Upper lobe of right lung (tissue), 1 donor: ENCODE measurements at places on chromosomes 4 and X. TPM values are rescaled to one million over a fixed set of nuclear protein-coding genes. Genes with fewer than 3 reads are reported as not detected.
A peak's percentile ranks its signal among the peaks of the same experiment; 100 is the strongest.

- no peak overlapping the region for H3K27ac ChIP-seq
- no peaks in the 10 kb centered on the region for H3K36me3 ChIP-seq
- DNase-seq, result no peak
- no peaks in the 10 kb centered on the region for H3K27me3 ChIP-seq
- no peak overlapping the region for H3K4me3 ChIP-seq
Observed at GRCh38 chrX:127621780-127622179, 430.4 kb downstream of the ACTRT1 start.

DNA sequence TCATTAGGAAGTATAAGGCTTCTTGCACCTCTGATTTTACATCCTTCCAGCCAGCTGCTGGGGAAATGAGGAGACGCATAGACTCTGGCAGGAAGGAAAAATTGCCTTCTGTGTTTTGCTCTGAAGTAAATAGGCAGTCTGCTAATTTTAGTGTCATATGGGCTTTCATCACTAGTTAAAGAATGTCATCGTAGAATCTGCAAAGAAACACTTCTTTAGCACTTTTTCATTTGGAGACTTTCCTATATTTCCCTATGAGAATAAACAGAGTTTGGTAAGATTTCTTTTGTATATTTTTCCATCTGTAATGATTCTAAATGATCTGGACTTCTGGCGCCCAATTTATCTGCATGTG lies 3.3 kb downstream of the ADGRL3 start:
- peak overlapping the region; percentile 52 for H3K4me3 ChIP-seq
- no peaks in the 10 kb centered on the region for H3K36me3 ChIP-seq
- H3K27me3 ChIP-seq, result peaks cover 49% of the 10 kb centered on the region
- H3K27ac ChIP-seq, result no peak overlapping the region

DNA sequence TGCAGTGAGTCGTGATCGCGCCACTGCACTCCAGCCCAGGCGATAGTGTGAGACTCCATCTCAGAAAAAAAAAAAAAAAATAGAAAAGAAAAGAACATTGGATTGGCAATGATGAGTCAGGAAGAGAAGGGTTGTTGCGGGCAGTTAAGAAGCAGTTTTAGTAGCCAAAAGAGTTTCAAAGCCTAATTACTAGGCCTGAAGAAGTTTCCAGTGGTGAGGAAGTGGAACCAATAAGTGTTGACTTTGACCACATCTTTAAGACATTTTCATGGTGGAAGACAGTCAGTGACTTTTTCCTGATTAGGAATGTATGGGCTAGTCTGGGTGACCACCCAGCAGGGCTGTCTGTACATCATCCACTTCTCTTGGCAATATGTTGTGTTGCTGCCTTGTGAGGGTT lies 442.3 kb downstream of the AFF2 start:
- no peaks in the 10 kb centered on the region for H3K4me1 ChIP-seq
- no peak overlapping the region for H3K4me3 ChIP-seq
- no peaks in the 10 kb centered on the region for H3K27me3 ChIP-seq
- DNase-seq, result no peak
- no peak overlapping the region for H3K27ac ChIP-seq
- no peaks in the 10 kb centered on the region for H3K36me3 ChIP-seq

DNA sequence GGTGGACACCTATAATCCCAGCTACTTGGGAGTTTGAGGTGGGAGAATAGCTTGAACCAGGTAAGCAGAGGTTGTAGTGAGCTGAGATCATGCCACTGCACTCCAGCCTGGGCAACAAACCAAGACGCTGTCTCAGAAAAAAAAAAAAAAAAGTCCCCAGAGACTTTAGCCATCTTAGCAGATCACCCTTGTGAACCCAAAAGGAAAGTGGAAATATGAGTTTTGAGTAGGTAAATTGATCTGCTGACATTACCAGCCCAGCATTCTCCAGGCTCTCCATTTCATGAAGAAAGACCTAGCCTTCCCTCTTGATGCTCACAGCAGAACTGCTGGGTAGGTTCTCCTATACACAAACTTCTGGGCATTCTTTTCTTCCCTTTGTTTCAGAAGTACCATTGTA lies 24.5 kb upstream of the HNRNPD start:
- no peak overlapping the region for H3K27ac ChIP-seq
- DNase-seq, result no peak
- no peaks in the 10 kb centered on the region for H3K27me3 ChIP-seq
- H3K36me3 ChIP-seq, result no peaks in the 10 kb centered on the region

DNA sequence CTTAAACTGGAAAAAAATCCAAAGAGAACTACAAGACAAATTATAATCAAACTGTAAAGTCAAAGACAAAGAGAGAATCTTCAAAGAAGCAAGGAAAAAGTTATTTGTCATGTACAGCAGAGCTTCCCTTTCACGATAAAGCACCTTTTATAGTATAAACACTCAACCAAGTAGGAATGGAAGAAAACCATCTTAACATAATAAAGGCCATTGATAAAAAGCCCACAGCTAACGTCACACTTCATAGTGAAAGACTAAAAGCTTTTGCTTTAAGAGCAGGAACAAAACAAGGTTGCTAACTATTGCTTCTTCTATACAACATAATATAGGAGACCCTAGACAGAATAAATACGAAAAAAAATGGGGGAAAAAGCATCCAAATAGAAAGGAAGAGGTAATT lies 595.7 kb upstream of the POU3F4 start:
- H3K27ac ChIP-seq, result no peak overlapping the region
- no peak overlapping the region for H3K4me3 ChIP-seq
- no peaks in the 10 kb centered on the region for H3K27me3 ChIP-seq

DNA sequence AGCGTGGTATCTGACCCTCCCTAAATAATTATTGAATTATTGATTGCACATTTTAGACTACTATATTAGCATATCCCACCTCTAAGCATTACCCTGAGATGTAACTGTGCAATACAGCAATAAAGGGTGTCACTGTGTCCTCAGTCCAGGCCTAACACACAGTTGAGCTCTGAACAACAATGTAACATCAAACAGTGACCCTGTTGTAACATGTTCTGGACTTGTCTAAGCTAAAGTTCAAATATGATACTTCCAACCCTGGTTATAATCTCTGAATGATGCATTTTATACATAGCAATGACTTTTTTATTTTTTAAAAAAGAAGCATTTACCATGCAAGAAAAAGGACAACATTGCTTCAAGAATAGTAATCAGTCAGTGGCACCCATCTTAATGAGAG lies 61.6 kb upstream of the DMD start:
- no peak overlapping the region for H3K4me3 ChIP-seq
- no peaks in the 10 kb centered on the region for H3K4me1 ChIP-seq
- DNase-seq, result no peak
- H3K27me3 ChIP-seq, result no peaks in the 10 kb centered on the region
- no peaks in the 10 kb centered on the region for H3K36me3 ChIP-seq

DNA sequence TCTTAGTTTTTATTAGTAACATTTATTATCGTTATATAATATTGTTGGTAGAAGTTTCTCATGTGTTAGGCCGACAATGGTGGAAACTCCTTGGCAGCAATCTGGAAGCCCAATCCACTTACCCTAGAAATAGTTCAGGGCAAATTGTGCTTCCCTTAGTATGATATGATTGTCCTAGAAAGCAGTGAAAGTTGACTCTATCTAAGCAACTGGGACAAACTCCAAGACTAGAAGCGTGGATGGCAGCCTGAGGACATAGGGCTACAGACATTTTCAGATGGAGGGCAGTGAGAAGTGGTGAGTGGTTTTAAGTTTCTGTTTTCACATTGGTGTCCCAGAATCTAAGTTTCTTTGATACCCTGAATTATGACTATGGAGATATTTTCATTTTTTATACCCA lies 63.3 kb upstream of the TRPC3 start:
- H3K4me3 ChIP-seq, result no peak overlapping the region
- no peaks in the 10 kb centered on the region for H3K4me1 ChIP-seq
- no peak for DNase-seq
- no peaks in the 10 kb centered on the region for H3K27me3 ChIP-seq
- H3K27ac ChIP-seq, result no peak overlapping the region
- H3K36me3 ChIP-seq, result no peaks in the 10 kb centered on the region

GRCh38 chrX:149720021-149720689 lies 8.3 kb downstream of the MAGEA11 start:
- DNase-seq, result no peak
- no peaks in the 10 kb centered on the region for H3K36me3 ChIP-seq
- no peak overlapping the region for H3K27ac ChIP-seq
- no peak overlapping the region for H3K4me3 ChIP-seq
- H3K27me3 ChIP-seq, result no peaks in the 10 kb centered on the region
- H3K4me1 ChIP-seq, result no peaks in the 10 kb centered on the region

DNA sequence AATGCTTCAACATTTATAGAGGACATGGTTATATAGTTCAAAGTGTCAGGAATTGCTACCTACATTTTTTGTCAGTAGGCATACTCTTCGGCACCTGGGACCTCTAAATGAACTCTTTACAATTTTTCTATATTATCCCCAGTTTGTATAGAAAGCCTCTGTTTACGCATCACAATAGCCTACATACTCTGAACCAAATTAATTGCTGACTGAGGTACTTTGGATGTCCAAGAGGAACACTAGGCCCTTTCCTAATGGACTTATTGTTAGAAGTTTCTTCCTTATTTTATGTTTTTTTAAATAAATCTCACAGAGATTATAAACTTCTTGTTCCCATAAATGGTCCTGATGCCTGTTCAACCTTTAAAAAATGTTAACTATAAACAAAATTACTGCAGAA lies 8.4 kb upstream of the AFF2 start:
- H3K27me3 ChIP-seq, result no peaks in the 10 kb centered on the region
- H3K4me3 ChIP-seq, result no peak overlapping the region
- H3K36me3 ChIP-seq, result no peaks in the 10 kb centered on the region

DNA sequence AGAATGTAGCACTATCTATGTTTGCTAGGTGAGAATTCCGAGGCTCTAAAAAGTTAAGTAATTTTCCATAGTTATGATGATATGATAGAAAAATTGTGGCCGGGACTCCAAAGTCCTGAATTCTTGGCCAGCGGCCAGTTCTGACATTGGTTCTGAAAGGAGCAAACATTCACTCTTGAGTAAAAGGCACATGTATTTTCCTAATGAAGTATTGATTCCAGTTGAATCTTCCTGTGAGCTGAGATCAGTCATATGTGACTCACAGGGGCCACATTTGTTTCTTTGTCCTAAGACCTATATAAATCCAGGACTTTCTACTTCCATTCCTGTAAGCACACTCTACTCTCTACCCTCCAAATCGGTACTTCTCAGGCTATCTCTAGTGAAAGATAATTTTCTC lies 349.9 kb downstream of the BMPR1B start:
- no peaks in the 10 kb centered on the region for H3K4me1 ChIP-seq
- no peak overlapping the region for H3K4me3 ChIP-seq
- H3K27ac ChIP-seq, result no peak overlapping the region
- H3K36me3 ChIP-seq, result no peaks in the 10 kb centered on the region
- no peaks in the 10 kb centered on the region for H3K27me3 ChIP-seq

DNA sequence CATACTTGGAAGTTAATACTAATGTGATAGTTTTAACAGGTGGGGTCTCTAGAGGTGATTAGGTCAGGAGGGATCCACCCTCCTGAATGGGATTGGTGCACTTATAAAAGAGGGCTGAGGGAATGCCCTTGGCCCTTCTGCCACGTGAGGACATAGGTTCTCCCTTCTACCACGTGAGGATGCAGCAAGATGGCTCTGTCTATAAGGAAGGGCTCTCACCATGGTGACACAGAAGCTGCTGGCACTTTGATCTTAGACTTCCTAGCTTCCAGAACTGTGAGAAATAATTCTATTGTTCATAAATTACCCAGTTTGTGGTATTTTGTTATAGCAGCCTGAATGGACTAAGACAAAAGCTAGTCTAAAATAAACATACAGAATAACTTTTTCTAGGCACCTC lies 1.0 kb downstream of the AADAT start:
- H3K4me3 ChIP-seq, result peak overlapping the region; percentile 68
- H3K4me1 ChIP-seq, result peaks cover 7% of the 10 kb centered on the region
- H3K27me3 ChIP-seq, result no peaks in the 10 kb centered on the region
- H3K36me3 ChIP-seq, result no peaks in the 10 kb centered on the region
- no peak for DNase-seq

DNA sequence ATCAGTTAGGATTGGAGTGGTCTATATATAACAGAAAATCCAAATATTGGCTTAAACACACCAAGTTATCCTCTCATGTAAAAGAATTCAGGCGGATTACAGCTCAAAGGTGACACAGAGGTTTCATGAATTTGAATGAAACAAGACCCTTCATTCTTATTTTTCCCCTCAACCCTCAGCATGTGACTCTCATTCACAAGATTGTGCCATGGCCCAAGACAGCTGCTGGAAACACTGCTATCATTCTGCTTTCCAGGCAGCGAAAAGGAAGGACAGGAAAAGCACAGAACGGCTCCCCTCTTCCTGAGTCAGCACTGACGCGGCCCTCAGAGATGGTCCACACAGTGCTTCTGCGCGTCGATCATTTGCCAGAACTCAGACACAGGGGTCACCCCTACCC lies 891.0 kb upstream of the FRG1 start:
- H3K27me3 ChIP-seq, result no peaks in the 10 kb centered on the region
- H3K27ac ChIP-seq, result no peak overlapping the region
- DNase-seq, result no peak
- H3K4me1 ChIP-seq, result no peaks in the 10 kb centered on the region

DNA sequence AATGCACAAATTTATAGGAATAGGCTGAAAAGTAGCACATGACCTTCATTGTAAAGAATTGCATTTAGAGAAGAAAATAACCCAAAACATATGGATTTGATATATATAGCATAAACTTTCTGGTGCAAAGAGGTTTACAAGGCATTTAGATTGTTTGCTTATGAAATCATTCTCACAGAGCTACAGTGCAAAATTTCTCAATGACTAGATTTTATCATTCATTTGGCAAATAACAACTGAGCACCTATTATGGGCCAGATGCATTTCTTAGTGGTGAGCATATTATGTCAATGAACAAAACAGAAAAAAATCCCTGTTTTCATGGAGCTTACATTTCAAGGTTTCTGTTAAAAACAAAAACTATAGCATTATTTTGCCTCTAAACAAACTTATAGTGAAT lies 34.1 kb upstream of the TNIP3 start:
- no peaks in the 10 kb centered on the region for H3K4me1 ChIP-seq
- no peak overlapping the region for H3K27ac ChIP-seq
- no peak for DNase-seq
- no peaks in the 10 kb centered on the region for H3K27me3 ChIP-seq
- no peak overlapping the region for H3K4me3 ChIP-seq

GRCh38 chrX:82848111-82848510 lies 660.0 kb upstream of the POU3F4 start:
- H3K36me3 ChIP-seq, result no peaks in the 10 kb centered on the region
- H3K27me3 ChIP-seq, result no peaks in the 10 kb centered on the region
- H3K27ac ChIP-seq, result no peak overlapping the region
- no peak overlapping the region for H3K4me3 ChIP-seq

GRCh38 chr4:108533245-108533844 lies 87.0 kb upstream of the RPL34 start:
- no peak overlapping the region for H3K27ac ChIP-seq
- no peak for DNase-seq
- H3K4me3 ChIP-seq, result no peak overlapping the region
- no peaks in the 10 kb centered on the region for H3K36me3 ChIP-seq

PCDH11X gene
- not detected for total RNA-seq

NXF2 gene
- total RNA-seq, result not detected

BEND2 gene
- not detected for total RNA-seq

HSD17B11 gene
- 95.6 TPM for total RNA-seq

NBDY gene
- 30.7 TPM for total RNA-seq

FAM47A gene
- not detected for total RNA-seq

CBLL2 gene
- not detected for total RNA-seq
